Kidney epithelial cell (primary cell): ENCODE measurements at places on chromosomes 11 and 22. TPM values are rescaled to one million over a fixed set of nuclear protein-coding genes. Genes with fewer than 3 reads are reported as not detected.

GRCh38 chr11:62077132-62077531 is 46.7 kb upstream of the INCENP start:
- DNase-seq, result no peak

C11orf42 gene
- total RNA-seq, result not detected in 2 replicates

- no peak for DNase-seq
Observed at GRCh38 chr11:64735725-64736259, 8.2 kb downstream of the RASGRP2 start.

GRCh38 chr11:129972611-129973010 is 30.0 kb downstream of the PRDM10 start:
- DNase-seq, result no peak

DNA sequence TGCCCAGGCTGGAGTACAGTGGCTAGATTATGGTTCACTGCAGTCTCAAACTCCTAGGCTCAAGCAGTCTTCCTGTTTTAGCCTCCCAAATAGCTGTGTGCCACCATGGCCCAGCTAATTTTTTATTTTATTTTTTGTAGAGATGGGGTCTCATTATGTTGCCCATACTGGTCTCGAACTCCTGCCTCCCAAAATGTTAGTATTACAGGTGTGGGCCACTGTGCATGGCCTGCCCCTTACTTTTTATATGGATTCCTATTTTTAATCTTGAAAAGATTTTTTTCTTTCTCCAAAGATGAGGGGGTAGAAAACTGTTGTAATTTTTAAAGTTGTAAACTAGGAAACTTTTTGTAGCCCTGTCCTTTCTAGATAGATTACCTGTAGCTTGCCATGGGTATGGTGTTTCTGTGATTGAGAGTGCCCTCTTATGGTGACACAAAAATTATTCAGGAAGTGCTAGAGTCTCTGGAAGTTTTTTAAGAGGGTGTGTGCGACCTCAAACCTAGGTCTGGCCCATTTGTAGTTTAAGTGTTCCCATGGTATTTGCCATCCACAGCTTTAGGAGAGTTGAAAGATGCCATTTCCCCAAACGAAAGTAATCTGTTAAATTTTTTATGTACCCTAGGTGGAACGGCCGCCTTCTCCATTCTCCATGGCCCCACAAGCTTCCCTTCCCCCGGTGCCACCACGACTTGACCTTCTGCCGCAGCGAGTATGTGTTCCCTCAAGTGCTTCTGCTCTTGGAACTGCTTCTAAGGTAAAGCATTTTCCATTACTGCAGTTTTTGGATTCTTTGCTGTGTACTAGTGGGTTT is 32.4 kb downstream of the MCAM start:
- no peak for DNase-seq

DNA sequence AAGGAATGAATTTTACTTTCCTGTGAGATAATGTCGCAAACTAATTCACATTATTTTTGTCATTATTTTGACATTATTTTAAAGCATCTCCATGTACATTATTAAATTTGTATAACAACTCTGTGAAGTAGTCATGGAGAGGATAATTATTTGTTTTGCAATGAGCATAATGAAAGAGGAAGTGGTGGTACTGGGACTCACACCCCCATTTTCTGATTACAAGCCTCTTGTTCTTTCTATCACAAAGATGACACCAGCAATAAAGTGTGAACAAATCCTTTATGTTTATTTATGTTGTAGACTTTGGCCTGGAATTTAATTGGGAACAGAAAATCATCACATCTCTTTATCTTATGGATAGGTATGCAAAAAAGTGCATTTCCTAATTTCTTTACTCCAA is 522.6 kb downstream of the TMEM135 start:
- DNase-seq, result no peak

DNA sequence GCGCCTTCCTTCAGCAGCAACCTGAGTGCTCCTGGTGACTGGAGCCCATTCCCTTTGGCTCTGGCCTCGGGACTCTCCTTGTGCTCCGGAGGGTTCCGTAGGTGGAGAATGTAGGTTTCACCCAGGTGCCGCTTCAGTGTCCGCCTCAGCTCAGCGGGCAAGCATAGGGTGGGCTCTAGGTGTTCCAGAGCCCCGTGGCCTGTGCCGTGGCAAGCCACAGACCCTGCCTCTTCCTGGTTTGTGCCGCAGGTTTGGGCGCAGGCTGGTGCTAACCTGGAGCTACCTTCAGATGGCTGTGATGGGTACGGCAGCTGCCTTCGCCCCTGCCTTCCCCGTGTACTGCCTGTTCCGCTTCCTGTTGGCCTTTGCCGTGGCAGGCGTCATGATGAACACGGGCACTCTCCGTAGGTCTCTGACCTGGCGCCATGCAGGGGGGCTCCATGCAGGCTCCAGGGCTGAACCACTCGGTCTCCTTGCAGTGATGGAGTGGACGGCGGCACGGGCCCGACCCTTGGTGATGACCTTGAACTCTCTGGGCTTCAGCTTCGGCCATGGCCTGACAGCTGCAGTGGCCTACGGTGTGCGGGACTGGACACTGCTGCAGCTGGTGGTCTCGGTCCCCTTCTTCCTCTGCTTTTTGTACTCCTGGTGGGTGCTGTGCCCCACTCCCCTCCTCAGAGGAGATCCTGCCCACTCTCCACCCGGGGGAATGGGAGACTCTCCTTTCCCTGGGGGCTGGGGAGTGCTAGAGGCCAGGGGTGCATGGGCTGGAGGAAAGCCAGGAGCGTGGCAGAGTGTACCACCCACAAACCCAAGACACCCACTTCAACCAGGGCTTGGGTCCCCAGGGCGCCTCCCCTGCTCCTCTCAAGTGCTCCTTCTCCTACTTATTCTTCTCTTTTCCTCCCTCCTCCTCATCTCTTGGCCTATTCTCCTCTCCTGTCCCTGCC is 2.4 kb downstream of the SLC22A12 start:
- no peak for DNase-seq

PNPLA5 gene
- total RNA-seq, result not detected in 2 replicates
